ENCODE measurements at places on chromosomes 5 and 9. TPM values are rescaled to one million over a fixed set of nuclear protein-coding genes. Genes with fewer than 3 reads are reported as not detected.

The LCN9 gene
- total RNA-seq, result not detected

The TAF11L13 gene
- total RNA-seq, result not detected

The ECM2 gene
- not detected for total RNA-seq

The PALM2AKAP2 gene
- not detected for total RNA-seq

The C5orf52 gene
- not detected for total RNA-seq

The ANAPC2 gene
- 69.7 TPM for total RNA-seq

The NLN gene
- 19.6 TPM for total RNA-seq

The RNF130 gene
- 4.9 TPM for total RNA-seq

The C9orf153 gene
- 0.38 TPM for total RNA-seq

The ZBED3 gene
- total RNA-seq, result 0.80 TPM

The PDZD2 gene
- not detected for total RNA-seq

The NR3C1 gene
- 77.9 TPM for total RNA-seq

The PCDHB7 gene
- not detected for total RNA-seq

The HARS1 gene
- total RNA-seq, result 75.9 TPM

The THBS4 gene
- 3.4 TPM for total RNA-seq

The TLR4 gene
- not detected for total RNA-seq

The HAPLN1 gene
- total RNA-seq, result not detected

The S1PR3 gene
- total RNA-seq, result 0.05 TPM

The FAM53C gene
- total RNA-seq, result 30.5 TPM

The SV2C gene
- total RNA-seq, result 0.26 TPM

The OR1J2 gene
- total RNA-seq, result not detected

The SLC1A1 gene
- not detected for total RNA-seq

The ACTBL2 gene
- total RNA-seq, result not detected

The NR6A1 gene
- 0.44 TPM for total RNA-seq

The ARHGEF37 gene
- 0.37 TPM for total RNA-seq

The GTF3C4 gene
- total RNA-seq, result 16.0 TPM

The SLC6A7 gene
- total RNA-seq, result not detected

The KIF12 gene
- not detected for total RNA-seq

The FOXI1 gene
- total RNA-seq, result not detected

The FOXD4L3 gene
- total RNA-seq, result not detected

The NMUR2 gene
- total RNA-seq, result not detected

The PRRX2 gene
- total RNA-seq, result 0.28 TPM

The CYSRT1 gene
- total RNA-seq, result 0.53 TPM

The ROPN1L gene
- total RNA-seq, result 2.4 TPM

The RFESD gene
- total RNA-seq, result 3.0 TPM

The NEURL1B gene
- total RNA-seq, result 0.26 TPM

The LHFPL2 gene
- not detected for total RNA-seq

The SLC28A3 gene
- 0.09 TPM for total RNA-seq

The OTP gene
- not detected for total RNA-seq

The FSD1L gene
- 9.2 TPM for total RNA-seq

The MYMK gene
- not detected for total RNA-seq

The CNTNAP3B gene
- not detected for total RNA-seq

The DUSP1 gene
- total RNA-seq, result 6.5 TPM

The TIGD6 gene
- 1.7 TPM for total RNA-seq

The SPATA31D4 gene
- not detected for total RNA-seq

The CXCL14 gene
- not detected for total RNA-seq

The PCDHGA11 gene
- not detected for total RNA-seq

The ARSI gene
- total RNA-seq, result not detected

All from activated CD8-positive, alpha-beta memory T cell treated with anti-CD3 and anti-CD28 coated beads, Interleukin-2, amount 10 ng/mL, durations not matched to agents 7 days and 5 days (primary cell).